ENCODE measurements at places on chromosomes 16 and 17.

- DNase-seq: no peak
These were observed 151.7 kb downstream of the RBFOX3 start for GRCh38 chr17:79459003-79459655.

DNA sequence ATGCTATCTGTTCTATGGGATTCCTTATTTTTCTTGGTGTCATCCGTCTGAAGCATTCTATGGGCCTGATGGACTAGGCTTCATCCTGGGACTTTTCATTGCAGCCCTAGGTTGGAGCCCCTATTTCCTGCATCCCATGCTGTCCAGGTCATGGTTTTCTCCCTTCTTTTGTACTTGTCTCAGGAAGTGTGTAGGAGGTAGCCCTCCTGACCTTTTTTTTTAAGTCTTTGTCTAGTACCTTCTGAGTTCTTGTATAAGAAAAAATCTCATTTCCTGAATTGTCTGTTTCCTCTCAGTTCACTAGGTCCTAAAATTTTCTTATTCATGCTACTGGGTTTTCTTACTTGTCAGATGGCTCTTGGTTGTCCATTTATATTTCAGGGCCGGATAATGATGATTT is 6.0 kb downstream of the NDEL1 start:
- DNase-seq: no peak

DNA sequence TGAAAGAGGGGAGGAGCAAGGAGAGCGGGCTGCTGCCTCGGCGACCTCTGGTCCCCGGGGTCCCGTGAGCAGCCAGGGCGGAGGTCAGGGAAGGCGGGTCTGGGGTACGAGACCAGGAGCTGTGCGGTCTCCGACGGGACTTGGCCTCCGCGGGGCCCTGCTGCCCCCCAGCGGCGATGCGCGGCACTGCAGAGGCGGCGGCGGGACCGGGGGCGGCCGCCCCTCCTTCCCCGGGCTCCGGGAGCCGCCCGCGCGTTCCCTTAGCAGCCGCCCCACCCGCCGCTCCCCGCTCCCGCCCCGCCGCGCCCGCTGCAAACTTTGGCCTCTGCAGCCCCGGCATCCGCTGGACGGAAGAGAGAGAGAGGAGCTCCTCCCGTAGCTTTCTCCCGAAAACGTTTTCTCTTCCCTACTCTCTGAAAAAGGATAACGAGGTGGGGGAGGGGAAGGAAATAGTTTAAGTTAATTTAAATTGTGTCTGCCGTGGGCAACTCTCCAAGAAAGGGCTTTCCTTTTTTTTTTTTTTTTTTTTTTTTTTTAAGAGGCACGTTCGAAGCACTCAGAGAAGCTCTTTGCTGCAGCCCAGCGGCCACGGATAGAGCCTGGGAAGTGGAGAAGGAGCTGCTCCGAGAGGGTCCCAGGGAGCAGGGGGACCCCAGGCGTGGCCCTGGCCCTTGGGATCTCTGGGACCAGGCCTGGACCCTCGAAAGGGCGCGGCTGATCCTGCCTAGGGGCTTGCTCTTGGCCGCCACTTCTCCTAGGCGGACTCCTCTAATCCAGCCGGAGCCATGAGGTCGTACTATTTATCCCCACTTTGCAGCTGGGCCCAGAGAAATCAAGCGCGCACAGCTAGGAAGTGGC is 43.2 kb downstream of the C16orf82 start:
- DNase-seq: no peak

- no peak for DNase-seq
These were observed 37.4 kb downstream of the COX4I1 start for GRCh38 chr16:85836706-85837582.

- no peak for DNase-seq
These were observed 34.2 kb upstream of the NOS2 start for GRCh38 chr17:27834571-27834970.

DNA sequence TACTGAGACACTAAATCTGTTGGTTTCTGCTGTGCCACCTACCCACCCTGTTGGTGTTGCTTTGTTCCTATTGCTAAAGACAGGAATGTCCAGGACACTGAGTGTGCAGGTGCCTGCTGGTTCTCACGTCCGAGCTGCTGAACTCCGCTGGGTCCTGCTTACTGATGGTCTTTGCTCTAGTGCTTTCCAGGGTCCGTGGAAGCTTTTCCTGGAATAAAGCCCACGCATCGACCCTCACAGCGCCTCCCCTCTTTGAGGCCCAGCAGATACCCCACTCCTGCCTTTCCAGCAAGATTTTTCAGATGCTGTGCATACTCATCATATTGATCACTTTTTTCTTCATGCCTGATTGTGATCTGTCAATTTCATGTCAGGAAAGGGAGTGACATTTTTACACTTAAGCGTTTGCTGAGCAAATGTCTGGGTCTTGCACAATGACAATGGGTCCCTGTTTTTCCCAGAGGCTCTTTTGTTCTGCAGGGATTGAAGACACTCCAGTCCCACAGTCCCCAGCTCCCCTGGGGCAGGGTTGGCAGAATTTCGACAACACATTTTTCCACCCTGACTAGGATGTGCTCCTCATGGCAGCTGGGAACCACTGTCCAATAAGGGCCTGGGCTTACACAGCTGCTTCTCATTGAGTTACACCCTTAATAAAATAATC is 14.6 kb downstream of the STH start:
- no peak for DNase-seq

GRCh38 chr16:49748322-49748721 is 107.6 kb downstream of the ZNF423 start:
- DNase-seq: no peak

GRCh38 chr16:77298418-77299360 is 99.5 kb downstream of the SYCE1L start:
- DNase-seq: no peak

DNA sequence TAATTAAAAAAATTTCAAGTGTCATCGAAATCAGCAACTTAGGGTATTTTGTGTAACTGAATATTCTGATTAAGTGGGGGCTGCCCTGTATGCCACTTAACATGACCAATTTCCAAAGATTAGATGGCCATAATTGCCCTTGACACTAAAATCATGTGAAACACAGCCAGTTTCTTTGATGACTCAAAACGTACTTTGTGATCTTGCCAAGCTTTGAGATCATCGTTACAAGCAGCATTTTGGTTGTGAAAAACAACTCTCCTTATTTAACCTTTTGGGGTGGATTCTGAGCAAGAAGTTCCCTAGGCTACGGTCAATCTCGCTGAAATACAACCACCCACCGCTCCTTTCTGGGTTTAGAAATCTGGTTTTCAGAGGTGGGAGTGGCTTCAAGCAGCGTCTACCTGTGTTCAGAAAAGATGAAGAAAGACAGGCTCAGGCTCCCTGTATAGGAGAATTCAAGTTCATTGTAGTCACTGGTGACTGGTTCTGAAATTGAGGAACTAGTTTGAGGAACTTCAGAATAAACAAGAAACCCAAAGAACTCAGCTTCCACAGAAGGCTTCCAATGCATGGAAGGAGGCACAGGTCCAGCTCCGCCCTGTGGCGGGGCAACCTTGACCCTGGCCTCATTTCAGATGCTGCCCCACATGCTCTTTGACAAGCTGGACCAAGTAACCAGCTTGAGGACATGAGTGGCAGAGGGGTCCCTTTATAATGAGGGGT is 9.4 kb downstream of the MAP3K14 start:
- DNase-seq: no peak

DNA sequence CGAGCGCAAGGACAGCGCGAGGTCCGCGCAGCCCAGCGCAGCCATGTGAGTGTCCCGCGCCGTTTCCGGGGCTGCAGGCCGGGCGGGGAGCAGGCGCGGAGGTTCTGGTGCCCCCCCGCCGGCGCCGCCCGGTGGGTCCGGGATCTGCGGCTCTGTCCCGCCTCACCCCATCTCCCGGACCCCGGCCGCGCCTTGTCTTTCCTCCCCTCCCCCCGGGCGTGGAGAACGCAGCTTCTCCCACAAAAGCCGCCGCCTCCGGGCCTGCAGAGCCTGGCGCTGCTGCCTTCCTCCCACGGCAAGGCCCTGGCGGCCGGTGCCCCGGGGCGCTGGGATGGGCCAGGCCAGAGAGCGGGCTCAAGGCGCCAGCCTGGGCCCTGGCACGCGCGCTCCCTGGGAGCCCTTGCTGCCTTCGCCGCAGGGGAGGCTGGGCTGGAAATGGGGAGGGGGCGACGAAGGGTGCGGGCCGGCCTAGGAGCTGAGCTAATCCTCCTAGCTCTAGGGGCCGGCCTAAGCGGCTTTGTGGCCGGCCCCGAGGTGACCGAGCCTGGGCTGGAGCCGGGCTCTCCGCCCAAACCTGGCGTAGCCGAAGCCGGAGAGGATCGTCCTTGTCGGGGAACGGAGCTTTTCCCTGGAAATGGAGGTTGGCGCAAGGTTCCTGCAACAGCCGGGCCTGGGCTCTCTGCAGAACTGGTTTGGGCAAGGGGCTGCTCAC is 397 bp downstream of the RIPOR1 start:
- DNase-seq: no peak

DNA sequence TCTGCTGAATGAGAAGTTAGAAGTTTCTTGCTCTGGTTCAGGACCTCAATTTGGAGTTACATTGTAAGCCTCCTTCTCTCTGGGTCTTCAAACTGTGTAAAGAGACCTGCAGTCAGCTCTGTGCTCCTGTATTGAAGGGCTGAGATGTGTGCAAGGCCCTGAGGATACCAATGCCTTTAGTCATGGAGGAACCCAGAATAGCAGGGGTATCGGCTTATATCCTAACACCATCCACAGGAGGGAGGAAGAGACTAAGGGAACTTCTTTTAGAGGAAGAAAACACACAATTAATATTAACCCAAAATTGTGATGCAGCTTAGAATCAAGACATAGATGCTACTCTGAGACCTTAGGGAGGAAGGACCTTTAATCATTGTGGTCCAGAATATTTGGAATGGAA is 36.5 kb downstream of the GLP2R start:
- DNase-seq: no peak

GRCh38 chr16:54175552-54176375 is 110.8 kb downstream of the IRX3 start:
- DNase-seq: no peak

- no peak for DNase-seq
These were observed 43.2 kb upstream of the CCL1 start for GRCh38 chr17:34406226-34406625.

DNA sequence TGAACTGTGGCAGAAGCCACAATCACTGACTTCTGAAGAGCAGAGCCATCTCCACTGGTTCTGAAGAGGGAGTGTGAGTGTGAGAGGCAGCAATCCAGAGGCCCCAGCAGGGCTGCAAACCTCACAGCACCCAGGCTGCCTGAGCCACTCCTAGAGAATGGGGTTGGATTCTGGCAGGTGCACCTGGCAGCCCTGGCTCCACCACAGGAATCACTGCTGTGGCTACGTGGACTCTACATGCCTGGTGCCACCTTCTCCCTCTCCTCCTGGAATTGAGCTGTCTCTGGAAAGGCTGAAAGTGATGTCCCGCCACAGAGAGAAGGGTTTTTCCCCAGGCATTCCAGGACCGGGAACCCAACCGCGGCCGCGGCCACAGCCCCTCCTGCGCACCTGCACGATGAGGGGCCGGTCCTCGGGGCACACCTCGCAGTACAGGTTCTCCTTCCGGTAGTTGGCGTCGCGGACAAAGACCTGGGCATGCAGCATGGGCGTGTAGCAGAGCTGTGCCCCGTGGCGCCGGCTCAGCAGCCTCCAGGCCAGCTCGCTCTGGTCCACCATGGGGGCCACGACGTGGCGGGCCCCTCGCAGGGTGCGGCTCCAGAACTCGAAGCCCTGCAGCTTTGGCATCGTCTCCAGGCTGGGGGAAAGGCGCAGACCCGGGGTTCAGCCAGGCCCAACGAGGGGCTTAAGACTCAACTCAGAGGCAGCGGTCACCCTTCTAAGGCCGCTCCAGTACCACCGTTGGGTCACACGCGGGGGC is 991 bp downstream of the DUS1L start:
- DNase-seq: no peak

- DNase-seq: no peak
These were observed 717 bp downstream of the CYBA start for GRCh38 chr16:88649924-88650748.

DNA sequence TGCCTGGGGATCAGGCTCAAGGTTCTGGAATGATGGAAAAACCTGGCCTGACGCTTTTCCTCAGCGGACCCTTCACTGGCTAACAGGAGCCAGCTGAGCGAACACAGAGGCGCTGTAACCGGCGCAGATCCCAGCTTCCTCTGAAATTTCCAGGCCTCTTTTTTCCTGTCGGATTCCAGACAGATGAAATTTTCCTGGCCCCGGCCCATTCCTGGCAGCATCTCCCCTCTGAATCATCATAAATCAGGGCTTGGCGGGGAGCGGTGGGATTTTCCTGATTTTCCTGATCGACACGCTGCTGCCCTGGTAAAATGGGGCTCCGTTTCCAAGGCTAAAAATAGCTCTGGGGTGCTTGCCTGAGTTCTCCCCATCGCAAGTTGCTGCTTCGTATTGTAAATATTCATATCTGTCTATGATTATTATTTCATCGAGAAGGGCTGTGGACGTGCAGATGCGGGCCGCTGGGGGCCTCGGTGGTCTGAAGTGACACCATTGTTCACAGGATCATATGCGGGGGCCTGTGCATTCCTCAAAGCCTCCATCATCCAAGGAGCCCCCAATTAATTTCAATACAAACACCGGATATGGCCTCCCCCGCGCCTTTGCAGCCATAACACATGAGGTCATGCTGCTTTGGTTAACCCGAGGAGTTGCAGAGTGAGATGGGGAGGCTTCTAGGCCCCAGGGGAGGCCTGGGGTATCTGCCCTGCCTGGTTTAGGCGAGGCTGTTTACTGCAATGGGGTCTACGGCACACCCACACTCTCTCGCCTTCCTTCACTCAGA is 45.8 kb upstream of the ETV4 start:
- no peak for DNase-seq

DNA sequence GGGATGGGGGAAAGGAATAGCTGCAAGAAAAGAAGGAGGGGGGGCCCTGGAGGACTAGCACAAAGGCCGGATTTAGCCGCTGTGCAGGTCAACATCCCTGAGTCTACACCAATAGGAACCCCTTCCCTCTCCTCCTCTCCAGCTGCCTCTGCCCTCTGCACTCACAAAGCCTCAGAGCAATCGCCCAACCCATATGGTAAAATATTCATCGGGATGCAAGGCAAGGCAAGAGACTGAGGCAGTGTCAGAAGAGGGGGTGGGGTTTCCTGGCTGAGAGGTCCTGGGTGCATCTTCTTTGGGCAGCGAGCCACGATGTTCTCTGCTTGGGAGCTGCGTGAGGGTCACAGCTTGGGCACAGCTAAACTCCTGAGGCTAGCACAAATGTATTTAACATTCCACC is 115.5 kb upstream of the NLRP1 start:
- no peak for DNase-seq

DNA sequence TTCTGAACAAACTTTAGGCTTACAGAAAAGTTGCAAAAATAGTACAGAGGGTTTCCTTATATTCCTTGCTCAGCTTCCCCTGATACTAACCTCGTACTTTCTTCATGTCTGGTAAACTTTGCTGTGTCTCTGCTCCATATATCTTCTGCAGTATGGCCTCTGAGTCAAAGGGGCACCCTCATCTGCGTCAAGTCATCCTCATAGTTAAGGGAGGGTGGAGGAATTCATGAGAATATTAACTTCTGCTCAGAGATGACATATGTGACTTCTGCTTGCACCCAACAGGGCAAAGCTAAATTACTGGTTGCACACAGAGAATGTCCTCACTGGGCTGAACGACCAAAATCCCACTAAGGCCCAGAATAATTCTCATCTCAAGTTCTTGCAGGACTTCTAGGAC is 4.3 kb upstream of the CCL7 start:
- no peak for DNase-seq

- no peak for DNase-seq
These were observed 178.3 kb downstream of the MRTFB start for GRCh38 chr16:14249291-14250032.

GRCh38 chr16:57537194-57537505 is 779 bp upstream of the CCDC102A start:
- DNase-seq: no peak
